ENCODE measurements at places on chromosomes 13 and 19.

DNA sequence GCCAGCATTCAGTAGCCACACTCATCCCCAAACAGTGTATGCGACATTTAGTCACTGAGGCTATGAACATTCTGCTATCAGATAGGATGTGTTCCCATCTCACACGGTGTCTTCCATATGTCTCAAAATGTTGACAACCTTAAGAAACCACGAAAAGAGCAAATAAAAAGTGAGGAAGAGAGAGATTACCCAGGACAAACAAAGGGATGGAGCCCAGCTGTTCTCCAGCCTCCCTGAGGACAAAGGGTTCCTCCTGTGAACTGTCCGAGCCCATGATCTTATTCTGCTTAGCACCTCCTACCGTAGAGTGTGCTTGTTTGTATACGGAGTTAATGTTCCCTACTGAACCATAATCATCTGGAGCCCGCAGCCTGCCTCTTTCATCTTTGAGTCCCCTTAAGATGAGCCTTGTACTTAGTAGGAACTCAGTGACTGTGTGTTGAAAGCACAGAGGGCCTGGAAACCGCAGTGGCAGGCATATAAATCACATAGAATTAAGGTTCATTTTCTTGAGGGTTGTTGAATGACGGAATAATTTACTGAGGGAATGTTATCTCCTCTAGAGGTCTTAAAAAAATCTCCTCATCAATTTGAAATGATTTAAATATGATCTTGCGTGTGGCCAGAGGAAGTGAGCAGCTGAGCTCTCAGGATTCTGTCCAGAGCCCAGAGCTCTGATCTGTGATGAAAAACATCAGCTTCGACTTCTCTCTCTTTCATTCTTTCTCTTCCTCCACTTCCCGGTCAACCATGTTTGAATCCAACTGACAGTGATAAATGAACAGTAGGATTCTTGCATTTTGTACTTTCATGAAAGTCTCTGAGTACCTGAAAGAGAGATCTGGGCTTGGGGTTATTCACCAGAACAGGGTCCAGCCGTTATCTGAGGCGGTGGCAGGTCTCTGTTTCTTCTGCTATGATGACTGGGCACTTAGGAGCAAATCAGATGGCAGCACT is 200.5 kb downstream of the KLF5 start:
- DNase-seq, result no peak

- peak; percentile 68 for DNase-seq
Observed at GRCh38 chr19:2488942-2489731, 13.2 kb downstream of the GADD45B start.

GRCh38 chr13:30829833-30830637 is 76.0 kb upstream of the MEDAG start:
- no peak for DNase-seq

GRCh38 chr13:66751691-66752090 is 478.4 kb downstream of the PCDH9 start:
- DNase-seq, result no peak

DNA sequence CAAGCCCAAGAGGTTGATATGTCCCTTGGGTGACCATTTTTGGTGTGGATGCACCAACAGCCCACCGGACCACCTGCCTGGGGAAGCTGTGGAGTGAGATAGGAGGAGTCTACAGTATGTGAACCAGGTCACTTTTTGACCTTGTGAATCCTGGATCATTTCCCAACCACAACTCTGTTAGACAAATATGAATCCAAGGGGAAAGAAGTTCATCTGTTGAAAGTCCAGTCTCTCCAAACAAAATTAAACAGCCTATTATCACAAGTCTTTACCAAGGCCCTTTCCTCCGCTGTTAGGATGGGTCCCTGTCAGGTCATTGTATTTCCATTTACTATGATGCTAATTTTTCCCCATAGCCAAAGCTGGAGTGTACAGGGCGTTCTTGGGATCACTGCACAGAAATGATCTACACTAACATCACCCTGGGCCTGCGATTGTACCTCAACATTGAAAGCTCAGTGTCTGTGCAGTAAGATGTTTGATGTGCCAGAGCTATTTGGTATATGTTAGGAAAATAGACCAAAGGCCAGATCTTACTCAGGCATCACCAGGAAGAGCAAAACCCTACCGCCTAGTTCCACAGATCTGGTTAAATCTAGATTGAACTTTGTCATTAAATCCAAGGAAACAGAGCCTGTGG is 117.1 kb downstream of the STARD13 start:
- DNase-seq, result no peak

GRCh38 chr13:94412870-94413597 is 66.4 kb downstream of the DCT start:
- no peak for DNase-seq

- no peak for DNase-seq
Observed at GRCh38 chr13:85512421-85512820, 286.8 kb downstream of the SLITRK6 start.

- peak; percentile 68 for DNase-seq
Observed at GRCh38 chr19:39401549-39402345, 4.9 kb upstream of the ZFP36 start.

DNA sequence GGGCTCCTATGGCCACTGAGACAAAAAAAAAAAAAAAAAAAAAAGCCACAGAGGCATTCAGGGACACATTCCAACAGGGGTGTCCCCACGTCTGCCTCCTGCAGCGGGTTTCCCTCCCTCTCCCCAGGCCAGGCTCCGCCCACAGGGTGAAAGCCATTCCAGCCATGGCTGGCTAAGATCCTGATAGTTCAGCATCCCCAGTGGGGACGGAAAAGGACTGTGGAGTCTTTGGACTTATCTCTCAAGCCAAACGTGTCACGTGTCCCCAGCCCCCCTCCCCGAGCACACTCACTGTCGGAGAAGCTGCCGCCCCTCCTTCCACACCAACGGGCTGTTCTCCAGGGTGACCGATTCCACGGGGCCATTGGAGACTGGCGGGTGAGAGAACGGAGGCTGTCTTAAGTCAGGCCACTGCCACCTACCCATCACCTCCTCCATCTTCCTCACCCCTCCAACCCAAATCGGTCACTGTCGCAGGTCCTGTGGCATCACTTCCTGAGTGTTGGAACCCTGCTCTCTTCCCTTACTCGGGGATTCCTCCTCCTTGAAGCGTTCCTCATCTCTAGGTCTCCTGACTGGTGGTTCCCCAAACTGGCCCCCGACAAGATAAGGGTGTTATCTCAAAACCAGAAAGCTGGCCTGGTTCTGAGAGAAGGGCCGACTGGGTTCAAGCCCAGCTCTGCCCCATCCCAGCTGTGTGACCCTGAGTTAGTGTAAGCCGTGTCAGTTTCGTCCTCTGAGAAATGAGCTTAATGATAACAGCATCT is 9.1 kb upstream of the FKRP start:
- no peak for DNase-seq

DNA sequence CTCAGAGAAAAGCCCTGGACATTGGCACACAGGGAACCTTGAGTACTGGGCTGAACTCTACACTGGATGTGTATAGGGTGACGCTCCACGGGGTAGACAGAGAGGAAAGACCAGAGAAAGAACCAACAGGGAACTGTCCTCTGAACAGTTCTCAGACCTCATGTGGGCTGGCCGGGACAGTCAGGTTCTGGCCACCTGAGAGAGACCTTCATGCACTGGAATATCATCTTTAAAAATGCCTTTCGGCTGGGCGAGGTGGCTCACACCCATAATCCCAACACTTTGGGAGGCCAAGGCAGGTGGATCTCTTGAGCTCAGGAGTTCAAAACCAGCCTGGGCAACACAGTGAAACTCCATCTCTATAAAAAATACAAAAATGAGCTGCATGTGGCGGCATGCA is 143.8 kb upstream of the GJB6 start:
- no peak for DNase-seq

- DNase-seq, result no peak
Observed at GRCh38 chr13:59458908-59459579, 704.7 kb downstream of the DIAPH3 start.

- no peak for DNase-seq
Observed at GRCh38 chr13:31731921-31732320, 7.4 kb upstream of the RXFP2 start.

- no peak for DNase-seq
Observed at GRCh38 chr19:11399667-11400066, 15.6 kb upstream of the EPOR start.

GRCh38 chr19:18289471-18290301 is 8.3 kb upstream of the JUND start:
- no peak for DNase-seq

- DNase-seq, result no peak
Observed at GRCh38 chr13:93480553-93481106, 254.0 kb downstream of the GPC6 start.

DNA sequence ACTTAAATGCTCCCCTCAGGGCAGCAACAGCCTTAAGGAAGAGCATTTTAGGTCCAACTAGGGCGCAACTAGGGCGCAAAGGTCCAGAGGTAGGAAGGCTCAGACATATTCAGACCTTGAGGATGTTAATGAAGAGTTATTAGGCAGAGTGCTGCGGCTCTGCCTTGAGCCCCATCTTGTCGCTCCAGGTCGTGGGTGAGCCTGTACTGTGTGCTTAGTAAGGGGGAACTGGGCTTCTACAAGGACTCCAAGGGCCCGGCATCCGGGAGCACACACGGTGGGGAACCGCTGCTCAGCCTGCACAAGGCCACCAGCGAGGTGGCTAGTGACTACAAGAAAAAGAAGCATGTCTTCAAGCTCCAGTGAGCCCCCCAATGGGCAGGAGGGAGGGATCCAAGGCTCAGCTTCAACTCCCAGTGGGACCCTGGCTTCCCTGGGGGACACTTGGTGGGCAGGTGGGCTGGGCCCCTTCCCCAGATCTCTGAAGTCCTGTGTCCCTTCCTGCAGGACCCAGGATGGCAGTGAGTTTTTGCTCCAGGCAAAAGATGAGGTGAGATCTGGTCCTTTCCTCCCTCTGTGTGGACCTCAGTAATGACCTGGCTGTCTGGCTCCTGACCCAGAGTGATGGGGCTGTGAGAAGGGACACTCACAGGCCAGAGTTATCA is 4.7 kb upstream of the SHKBP1 start:
- DNase-seq, result no peak

GRCh38 chr13:82002710-82003109 is 1661.8 kb upstream of the SPRY2 start:
- DNase-seq, result no peak

DNA sequence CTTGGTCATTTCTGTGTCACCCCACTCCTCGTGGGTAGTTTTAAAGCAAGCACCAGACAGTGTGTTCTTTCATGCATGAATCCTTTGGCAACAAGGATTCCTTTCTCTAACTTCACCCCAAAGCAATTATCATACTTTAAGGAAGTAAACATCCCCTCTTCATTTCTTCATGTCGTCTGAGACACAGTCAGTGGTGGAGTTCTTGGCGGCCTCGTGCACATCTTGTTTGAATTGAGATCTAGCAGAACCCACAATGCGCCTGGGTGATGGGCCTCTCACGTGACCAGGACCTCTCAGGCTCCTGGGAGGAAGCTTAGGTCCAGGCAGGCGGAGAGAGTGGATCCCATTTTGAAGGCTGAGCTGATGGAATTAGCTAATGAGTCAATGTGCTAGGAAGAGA is 2.6 kb downstream of the ACSBG2 start:
- DNase-seq, result no peak

DNA sequence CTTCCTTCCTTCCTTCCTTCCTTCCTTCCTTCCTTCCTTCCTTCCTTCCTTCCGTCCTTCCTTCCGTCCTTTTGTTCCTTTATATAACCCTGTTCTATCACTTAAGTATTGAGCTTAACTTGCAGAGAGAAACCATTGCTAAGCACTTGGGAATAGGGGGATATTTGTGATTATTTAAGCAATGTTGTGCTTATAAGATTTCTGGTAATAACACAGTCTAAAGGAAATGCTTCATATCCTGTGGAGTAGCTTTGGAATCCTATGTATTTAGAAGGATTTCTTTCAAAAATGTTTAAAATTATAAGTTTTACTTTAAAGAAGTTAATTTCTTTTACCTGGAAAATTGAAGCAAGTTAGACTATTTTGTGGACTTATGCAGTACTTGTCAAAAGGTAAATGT is 209.8 kb downstream of the PCCA start:
- DNase-seq, result no peak

DNA sequence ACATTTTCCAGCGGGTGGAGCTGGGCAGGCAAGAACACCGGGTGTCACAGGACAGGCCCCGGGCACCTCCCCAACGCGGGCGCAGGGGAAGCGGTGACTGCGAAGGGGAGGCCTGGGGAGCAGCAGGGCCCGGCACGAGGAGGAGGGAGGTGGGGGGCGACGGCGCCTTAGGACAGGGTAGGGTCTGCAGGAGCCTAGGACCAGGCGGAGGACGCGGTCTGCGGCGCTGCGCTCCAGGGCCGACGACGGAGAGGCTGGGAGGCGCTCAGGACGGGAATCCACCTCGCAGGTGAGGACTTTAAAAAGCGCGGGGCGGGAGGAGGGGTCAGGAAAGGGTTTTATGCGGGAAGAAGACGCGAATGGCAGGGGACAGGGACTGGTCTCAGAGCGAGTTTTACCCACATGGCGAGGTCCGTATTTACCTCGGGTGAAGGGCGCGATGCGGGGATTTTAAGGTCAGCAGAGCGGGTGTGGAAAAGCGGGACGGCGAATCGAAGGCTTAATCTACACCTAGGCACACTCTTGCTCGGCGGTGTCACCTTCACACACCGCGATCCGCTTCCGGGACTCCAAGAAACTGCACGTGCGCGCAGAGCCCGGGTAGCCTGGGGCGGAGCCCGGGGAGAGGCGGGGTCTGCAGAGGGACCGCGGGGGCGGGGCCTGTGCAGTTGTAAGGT is 13.5 kb downstream of the ERVV-2 start:
- no peak for DNase-seq

DNA sequence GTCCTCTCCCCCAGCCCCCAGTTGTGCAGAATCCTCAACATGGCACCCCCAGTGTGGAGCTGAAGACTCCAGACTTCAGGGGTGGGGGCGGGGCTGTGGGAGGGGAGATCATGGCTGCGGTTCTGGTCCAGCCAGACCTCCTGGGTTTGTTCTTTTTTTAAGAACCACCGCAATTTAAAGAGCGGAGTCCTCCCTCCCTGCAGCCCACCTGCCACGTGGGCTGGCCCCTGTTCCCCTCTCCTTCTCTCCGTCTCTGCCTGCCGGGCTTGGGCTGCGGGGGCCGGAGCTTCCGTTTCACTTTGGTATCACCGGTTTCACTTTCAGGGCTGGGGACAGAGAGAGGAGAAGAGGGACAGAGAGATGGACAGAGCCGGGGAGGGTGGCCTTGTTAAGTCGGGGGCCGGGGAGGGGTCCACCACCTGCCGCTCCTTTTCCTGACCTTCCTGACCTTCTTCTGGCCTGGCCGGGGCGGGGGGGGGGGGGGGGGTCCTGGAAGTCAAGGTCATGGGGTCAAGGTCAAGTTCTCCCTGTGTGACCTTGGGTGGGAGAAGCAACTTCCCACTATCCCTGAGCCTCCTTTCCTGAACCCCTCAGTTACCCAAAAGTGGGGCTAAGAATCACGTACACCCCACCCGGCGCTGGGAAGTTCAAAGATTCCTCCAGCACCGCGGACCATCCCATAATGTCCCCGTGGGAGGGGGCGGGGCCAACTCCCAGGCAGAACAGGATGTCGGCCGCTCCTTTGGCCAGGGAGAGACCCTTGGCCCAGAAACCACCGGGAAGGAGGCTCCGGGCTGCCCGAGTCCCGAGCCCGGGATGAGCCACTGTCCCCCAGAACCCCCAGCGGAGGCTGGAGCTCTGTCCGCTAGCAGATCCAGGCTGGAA is 11.3 kb upstream of the ZBTB7A start:
- peak; percentile 55 for DNase-seq
